ENCODE measurements at places on chromosomes 2 and 18.

DNA sequence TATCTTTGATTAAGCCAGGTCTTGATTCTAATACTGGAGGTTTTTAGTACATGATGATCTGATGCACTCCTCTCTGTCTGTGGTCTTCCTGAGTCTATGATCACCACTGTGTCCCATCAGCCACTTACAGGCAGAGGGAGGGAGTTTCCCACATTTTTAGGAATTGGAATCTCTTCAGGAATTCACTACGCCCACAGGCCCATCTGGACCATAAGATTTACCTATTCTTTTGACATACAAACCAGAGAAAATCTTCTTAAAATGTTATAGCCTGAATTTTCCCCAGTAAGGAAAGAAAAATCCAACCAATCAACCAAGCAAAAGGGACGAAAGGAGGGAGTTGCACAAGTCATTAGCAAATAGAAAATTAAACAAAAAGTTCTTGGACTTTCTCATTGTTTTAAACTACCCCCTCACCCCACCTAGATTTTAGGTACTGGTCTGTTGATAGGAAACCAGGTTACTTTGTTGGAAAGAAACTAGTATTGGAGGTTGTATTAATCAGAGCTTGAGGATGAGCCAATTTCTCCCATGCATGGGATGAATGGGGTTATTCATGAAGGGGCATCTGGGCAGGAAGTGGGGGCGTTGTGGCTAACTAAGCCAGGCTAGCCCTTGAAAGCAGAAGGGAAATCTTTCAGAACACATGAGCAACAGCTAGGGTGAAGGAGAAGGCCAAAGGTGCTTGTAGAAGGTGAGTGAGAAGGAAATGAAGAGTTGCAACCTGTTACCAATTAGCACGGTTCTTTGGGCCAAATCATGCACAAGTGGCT lies 328.2 kb upstream of the MEX3C start:
- DNase-seq, result no peak

GRCh38 chr2:216696751-216697560 lies 1.6 kb upstream of the IGFBP5 start:
- no peak for DNase-seq

- DNase-seq, result peak; percentile 31
Measured at GRCh38 chr2:65320042-65320725, 92.6 kb downstream of the ACTR2 start.

DNA sequence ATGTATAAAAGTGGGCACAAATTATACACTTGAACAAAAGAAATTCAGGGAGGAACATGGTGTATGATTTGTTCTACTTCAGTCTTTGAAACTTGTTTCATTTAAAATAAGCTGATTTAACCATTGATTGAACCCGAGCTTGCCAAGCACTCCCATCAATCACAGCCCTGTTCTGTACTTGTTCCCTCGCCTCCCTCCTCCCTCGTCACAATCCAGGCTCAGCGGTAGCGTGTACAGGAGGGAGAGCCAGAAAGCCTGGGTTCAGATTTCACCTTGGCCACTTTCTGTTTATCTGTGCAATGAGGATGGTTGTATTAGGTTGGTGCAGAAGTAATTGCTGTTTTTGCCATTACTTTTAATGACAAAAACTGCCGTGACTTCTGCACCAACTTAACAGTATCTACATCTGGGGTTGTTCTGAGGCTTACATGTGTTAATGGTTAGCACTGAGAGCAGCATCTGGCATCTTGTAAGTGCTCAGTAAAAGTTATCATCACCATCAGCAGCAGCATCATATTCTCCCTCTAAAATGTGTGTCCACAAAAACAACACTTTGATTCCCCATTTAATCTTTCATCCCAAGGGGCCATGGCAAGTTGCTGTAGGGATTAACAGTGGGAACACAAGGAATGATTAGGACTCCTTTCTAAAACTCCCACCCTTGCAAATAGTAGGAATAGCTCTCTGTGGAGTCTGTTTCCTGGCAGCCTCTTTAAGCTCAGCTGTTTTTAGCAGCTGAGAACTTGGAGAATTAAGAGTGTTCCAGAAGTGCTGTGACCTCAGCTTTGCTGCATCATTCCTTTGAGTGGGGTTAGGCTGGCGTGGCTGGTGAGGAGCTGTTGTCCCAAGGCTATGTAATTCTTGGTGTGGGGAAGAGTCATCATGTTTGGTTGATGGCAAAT lies 4.7 kb downstream of the DPYSL5 start:
- DNase-seq, result no peak

DNA sequence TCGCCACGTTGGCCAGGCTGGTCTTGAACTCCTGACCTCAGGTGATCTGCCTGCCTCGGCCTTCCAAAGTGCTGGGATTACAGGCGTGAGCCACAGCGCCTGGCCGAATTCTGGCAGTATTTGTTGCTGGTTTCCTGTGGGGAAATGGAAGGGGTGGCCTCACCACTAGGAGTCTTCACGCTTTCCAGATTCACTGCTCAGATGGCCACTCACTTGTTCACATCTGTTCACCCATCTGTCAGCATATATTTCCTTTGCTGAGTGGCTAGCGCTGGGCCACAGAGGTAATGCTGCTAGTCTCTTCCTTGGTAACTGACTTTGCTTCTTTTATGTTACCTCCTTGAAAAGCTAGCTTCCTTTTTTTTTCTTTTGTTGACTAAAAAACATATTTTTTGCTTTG lies 27.2 kb downstream of the TMEM177 start:
- DNase-seq, result no peak

GRCh38 chr2:71547616-71548285 lies 94.4 kb downstream of the DYSF start:
- no peak for DNase-seq

DNA sequence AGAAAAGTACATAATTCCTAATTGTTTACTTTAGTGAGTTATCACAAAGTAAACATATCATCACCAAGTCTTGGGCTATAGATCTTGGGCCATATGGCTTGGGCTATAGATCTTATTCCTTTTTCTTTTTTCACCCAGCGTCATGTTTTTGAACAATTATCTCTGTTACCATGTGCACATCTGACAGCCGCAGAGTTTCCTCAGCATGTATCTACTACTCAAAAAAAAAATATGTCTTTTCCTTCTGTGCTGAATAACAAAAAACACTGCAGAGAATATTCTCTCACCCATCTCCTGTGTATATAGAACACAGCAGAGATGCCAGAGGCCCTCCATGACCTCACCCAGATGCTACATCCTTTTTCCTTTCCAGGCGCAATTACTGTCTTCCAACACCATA lies 76.2 kb upstream of the MYO3B start:
- DNase-seq, result no peak

- no peak for DNase-seq
Measured at GRCh38 chr2:182631299-182631698, 84.8 kb upstream of the DNAJC10 start.

GRCh38 chr18:23539911-23540525 lies 36.7 kb downstream of the RMC1 start:
- DNase-seq, result no peak

- DNase-seq, result no peak
Measured at GRCh38 chr2:61535449-61535848, 2.7 kb downstream of the XPO1 start.

DNA sequence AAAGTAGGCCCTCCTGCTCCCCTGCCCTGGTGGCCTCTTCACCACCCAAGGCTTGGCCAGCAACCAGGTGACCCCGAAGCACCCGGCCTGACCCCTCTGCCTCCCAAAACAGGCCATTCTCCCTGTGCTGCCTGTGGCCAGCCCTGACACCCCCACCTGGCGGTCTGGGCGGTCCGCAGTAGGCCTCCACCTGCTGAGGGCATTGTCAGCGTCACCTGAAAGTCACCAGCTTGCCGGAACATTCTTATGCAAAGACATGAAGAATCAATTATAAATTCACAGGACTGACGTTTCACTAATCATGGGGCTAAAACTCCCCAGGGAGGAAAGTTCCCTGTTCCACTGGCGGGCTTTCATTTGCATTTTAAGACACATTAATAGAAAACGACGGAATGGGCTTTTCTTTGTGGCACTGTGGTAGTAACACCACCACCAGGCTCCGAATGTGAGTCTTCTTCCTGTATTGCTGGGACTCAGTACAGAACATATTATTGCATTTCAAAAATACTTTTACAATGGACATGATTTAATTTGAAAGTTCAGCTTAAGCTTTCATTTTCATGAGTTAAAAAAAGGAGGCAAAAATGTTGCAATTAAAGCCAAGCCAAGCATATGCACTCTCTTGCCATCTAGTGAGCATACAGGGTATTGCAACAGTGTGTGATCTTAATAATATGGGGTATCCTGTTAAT lies 57.4 kb downstream of the ADI1 start:
- no peak for DNase-seq

- DNase-seq, result no peak
Measured at GRCh38 chr2:45177870-45178269, 168.6 kb upstream of the SIX2 start.

DNA sequence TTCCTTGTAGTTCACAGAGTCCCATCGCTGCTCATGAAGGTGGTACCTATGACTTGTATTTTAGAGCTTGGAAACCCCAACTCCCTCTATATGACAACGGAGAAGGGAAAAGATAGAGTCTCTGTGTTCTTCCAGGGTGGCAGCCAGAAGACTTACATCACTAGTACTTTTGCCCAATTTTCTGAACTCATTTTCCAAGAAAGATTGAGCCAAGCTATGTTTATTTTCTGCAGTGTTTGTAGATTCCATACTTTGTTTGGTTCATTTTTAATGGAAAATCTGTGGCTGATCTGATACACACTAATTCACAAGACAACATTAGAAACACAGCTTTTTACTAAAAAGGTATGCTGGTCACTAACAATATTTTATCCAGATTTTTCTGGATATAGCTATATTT lies 60.2 kb upstream of the ATP5MC3 start:
- no peak for DNase-seq

- no peak for DNase-seq
Measured at GRCh38 chr2:9284521-9285297, 78.1 kb downstream of the ASAP2 start.
